ENCODE measurements at places on chromosomes 6 and 20. TPM values are rescaled to one million over a fixed set of nuclear protein-coding genes. Genes with fewer than 3 reads are reported as not detected.

The APOM gene
- 1.2 TPM for total RNA-seq

The PXDC1 gene
- total RNA-seq: 1.8 TPM

The PHF3 gene
- 71.0 TPM for total RNA-seq

DNA sequence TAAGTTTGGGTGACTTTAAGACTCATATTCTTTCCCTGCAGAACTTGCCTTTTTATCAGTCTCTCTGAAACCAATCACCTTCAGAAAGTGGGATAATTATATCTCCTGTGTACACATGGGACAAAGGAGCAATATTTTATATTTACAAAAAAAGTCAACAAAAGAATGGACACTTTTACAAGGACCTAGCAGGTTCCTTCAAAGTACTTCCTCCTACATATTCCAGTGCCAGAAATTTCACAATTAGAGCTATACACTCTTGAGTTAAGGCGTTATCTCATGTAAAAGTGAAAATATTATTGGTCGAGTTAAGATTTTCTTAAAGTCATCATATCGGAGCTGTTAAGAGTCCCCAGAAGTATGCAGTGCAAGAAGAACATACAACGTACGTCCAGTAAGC is 98.9 kb upstream of the MAFB start:
- no peaks in the 10 kb centered on the region for H3K36me3 ChIP-seq
- H3K27me3 ChIP-seq: no peaks in the 10 kb centered on the region
- H3K4me3 ChIP-seq: no peak overlapping the region
- H3K4me1 ChIP-seq: no peaks in the 10 kb centered on the region

- no peak for DNase-seq
- H3K4me3 ChIP-seq: no peak overlapping the region
These were observed 82.6 kb downstream of the EPB41L2 start for GRCh38 chr6:130980310-130981032.

- peaks cover 16% of the 10 kb centered on the region for H3K4me1 ChIP-seq
- no peaks in the 10 kb centered on the region for H3K36me3 ChIP-seq
- no peak overlapping the region for H3K27ac ChIP-seq
- peak; percentile 59 for DNase-seq
These were observed 42.4 kb upstream of the ADGRF4 start for GRCh38 chr6:47655719-47656595.

DNA sequence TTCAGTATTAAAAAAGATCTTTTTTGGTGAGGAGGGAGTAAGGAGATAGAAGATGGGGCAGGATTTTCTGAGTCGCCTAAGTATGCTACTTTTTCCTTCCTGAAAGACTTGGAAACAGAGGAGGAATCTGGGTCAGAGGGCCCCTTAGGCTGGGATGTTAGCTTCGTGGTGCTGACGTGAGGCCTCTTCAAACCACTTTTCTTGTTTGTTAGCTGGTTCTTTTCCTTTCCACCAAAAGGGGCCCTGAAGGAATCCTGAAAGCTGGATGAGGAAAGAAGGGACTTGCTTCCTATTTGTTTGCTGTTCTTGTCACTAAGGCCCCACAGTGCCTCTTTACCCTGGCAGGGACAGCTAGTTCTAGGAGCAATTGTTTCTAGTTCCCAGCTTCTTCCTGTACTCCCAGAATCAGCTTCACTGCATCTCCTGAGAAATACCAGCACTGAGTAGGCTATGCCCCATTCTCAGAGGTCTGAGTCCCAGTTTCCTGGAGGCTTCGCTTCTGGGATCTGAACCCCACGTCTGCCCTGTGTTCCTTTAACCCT is 2.2 kb upstream of the IL20RA start:
- 0 out of 2 replicates have a peak, but pooled peaks cover 6% of the 10 kb centered on the region for H3K4me1 ChIP-seq
- H3K36me3 ChIP-seq: no peaks in the 10 kb centered on the region
- no peak overlapping the region for H3K27ac ChIP-seq

- H3K27me3 ChIP-seq: no peaks in the 10 kb centered on the region
- no peak overlapping the region for H3K27ac ChIP-seq
- H3K36me3 ChIP-seq: no peaks in the 10 kb centered on the region
- DNase-seq: no peak
- no peaks in the 10 kb centered on the region for H3K4me1 ChIP-seq
- no peak overlapping the region for H3K4me3 ChIP-seq
These were observed 27.8 kb downstream of the PAQR8 start for GRCh38 chr6:52389626-52390360.

GRCh38 chr6:14827354-14827753 is 418.5 kb upstream of the JARID2 start:
- H3K27me3 ChIP-seq: no peaks in the 10 kb centered on the region
- no peak for DNase-seq
- no peaks in the 10 kb centered on the region for H3K36me3 ChIP-seq
- H3K27ac ChIP-seq: no peak overlapping the region

DNA sequence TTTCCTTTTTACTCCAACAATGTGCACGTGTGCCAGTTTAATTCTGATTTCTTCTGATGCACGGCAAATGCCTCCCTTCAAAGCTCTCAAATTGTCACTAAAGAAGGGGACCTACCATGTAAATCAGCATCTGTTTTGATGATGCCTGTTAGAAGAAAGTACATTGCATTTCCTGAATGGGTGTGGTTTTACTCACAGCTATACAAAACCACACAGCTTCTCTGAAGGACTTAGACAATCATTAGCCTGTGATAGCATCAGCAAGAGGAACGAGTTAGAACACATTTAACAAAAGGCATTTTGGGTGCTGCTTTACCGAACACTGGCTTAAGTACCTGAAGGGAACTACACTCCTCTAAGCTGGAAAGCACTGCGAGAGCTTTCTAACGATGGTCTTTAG is 109.4 kb downstream of the ATXN1 start:
- no peaks in the 10 kb centered on the region for H3K4me1 ChIP-seq
- H3K27me3 ChIP-seq: no peaks in the 10 kb centered on the region
- no peak for DNase-seq
- no peak overlapping the region for H3K27ac ChIP-seq
- no peak overlapping the region for H3K4me3 ChIP-seq

DNA sequence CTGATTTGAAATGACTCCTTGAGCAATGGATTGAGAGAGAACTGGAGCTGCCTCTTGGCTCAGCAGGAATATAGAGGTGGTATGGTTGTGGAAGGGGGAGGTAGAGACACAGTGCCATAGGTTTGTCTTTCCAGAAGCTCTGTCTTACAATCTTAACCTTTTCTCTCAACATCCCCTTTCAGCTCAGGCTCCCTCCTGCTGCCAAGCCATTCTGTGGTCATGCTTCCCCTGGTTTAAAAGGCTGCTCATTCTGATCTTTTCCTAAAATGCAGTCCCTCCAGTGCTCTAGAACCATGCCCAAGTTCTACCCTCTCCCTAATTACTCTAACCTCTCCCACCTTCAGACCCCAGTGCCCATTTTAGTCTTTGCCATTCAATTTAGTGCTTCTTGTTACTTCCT is 517.9 kb upstream of the MARCKS start:
- no peak overlapping the region for H3K4me3 ChIP-seq
- H3K4me1 ChIP-seq: no peaks in the 10 kb centered on the region
- H3K36me3 ChIP-seq: no peaks in the 10 kb centered on the region
- no peak overlapping the region for H3K27ac ChIP-seq
- H3K27me3 ChIP-seq: no peaks in the 10 kb centered on the region

GRCh38 chr20:37205794-37206193 is 26.4 kb upstream of the MROH8 start:
- H3K36me3 ChIP-seq: peaks cover 72% of the 10 kb centered on the region
- no peak overlapping the region for H3K4me3 ChIP-seq
- no peaks in the 10 kb centered on the region for H3K27me3 ChIP-seq
- H3K4me1 ChIP-seq: no peaks in the 10 kb centered on the region

DNA sequence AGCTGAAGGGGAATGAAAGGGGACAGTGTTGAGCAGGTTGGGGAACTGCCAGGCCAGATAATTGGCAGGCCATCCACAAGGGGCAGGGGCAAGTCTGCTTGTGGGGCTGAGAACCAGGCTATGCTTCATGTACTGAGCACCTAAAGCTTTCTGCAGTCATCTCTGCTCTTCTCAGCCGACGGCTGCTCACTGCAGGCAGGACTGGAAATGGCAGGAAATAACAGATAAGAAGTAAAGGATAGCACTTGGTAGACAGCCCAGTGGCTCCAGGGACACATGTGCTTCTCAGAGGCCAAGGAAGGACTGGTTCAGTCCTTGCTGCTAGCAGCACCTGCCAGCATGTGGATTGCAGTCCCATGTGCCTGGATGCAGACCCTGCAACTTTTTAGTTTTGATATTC is 89.8 kb downstream of the CD164 start:
- H3K27ac ChIP-seq: no peak overlapping the region
- DNase-seq: no peak
- H3K4me1 ChIP-seq: no peaks in the 10 kb centered on the region

DNA sequence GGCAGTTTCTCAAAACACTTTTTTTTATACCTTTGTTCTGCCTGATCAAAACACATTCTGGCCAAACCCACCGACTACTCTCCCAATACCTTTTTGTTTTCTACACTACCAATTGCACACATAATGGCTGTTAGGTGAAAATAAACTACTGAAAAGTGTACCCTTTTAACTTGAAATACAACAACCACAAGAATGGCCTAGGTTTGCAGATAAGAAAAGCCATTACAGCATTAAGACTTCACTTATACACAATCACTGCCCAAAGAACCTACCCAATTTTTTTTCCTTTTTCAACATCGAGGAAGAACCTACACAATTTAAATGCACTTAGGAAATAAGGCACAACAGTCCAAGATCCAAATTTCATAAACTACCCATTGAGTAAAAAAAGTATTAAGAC is 1.8 kb downstream of the SEC63 start:
- DNase-seq: no peak
- peaks cover 29% of the 10 kb centered on the region for H3K4me1 ChIP-seq
- H3K4me3 ChIP-seq: peak overlapping the region; percentile 100
- H3K27me3 ChIP-seq: no peaks in the 10 kb centered on the region
- no peak overlapping the region for H3K27ac ChIP-seq

GRCh38 chr6:143536866-143537691 is 25.6 kb upstream of the FUCA2 start:
- H3K4me1 ChIP-seq: peaks cover 10% of the 10 kb centered on the region
- no peak overlapping the region for H3K27ac ChIP-seq
- H3K4me3 ChIP-seq: peak overlapping the region; percentile 76
- DNase-seq: peak; percentile 86

DNA sequence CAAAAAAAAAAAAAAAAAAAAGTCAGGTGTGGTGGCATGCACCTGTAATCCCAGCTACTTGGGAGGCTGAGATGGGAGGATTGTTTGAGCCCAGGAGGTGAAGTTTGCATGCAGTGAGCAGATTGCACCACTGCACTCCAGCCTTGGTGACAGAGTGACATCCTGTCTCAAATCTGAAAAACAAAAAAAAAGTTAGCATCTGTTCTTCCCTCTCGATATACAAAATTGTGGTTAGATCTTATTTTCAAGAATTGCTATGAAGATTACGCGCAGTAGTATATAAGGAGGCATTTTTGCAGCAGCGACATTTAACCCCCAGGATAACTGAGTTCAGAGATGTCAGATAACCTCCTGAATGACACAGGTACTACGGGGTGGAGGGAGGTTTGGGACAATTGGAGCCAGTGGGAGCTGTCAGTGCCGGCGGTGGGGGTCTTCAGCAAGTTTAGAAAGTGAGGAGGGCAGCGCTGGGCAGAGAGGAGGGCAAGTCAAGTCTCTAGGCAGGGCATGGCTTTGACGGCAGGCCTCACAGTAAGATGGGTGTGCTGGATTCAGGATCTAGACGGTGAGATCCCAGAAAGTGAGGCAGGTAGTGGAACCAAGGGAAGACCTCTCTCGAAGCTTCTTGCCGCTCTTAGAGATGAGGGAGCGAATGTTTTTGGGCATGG is 26.2 kb upstream of the MRPS18A start:
- no peaks in the 10 kb centered on the region for H3K36me3 ChIP-seq
- no peaks in the 10 kb centered on the region for H3K4me1 ChIP-seq
- DNase-seq: no peak
- H3K27me3 ChIP-seq: no peaks in the 10 kb centered on the region

- H3K27ac ChIP-seq: no peak overlapping the region
- DNase-seq: no peak
- no peaks in the 10 kb centered on the region for H3K4me1 ChIP-seq
- no peaks in the 10 kb centered on the region for H3K36me3 ChIP-seq
These were observed 236.6 kb downstream of the PLCB1 start for GRCh38 chr20:8368670-8369069.

- H3K27me3 ChIP-seq: peaks cover 4% of the 10 kb centered on the region
- H3K4me1 ChIP-seq: no peaks in the 10 kb centered on the region
- DNase-seq: no peak
- H3K27ac ChIP-seq: no peak overlapping the region
- H3K36me3 ChIP-seq: no peaks in the 10 kb centered on the region
These were observed 77.8 kb upstream of the ZNF184 start for GRCh38 chr6:27550692-27551091.

DNA sequence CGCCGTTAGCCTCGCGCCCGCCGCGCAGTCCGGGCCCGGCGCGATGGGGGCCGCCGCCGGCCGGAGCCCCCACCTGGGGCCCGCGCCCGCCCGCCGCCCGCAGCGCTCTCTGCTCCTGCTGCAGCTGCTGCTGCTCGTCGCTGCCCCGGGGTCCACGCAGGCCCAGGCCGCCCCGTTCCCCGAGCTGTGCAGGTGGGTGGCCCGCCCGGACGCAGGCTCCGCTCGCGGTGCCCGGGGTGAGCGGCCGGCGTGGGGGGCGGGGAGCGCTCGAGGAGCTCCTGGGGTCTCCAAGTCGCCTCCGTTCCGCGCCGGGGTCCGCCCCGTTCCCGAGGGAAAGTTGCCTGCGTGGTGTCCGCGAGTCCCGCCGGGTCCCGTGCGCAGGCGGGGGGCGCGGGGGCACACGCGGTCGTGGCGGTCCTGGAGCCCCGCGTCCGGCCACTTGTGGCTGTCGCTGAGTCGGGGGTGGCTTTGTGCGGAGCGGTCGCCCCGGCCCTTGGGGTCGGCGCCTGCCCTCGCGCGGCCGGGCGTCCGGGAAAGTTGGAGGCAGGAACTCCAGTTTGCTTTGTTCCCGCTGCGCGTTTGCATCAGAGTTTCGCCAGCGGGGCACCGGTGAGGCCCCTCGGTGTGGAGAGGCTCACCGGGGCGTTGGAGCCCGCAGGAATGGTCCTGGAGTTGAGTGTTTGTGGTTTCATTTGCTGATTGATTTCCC is 476 bp downstream of the IGF2R start:
- no peak overlapping the region for H3K27ac ChIP-seq
- peak; percentile 65 for DNase-seq
- peaks cover 39% of the 10 kb centered on the region for H3K4me1 ChIP-seq
- no peaks in the 10 kb centered on the region for H3K36me3 ChIP-seq
- H3K27me3 ChIP-seq: peaks cover 18% of the 10 kb centered on the region

GRCh38 chr6:9621276-9621675 is 793.6 kb downstream of the TFAP2A start:
- no peaks in the 10 kb centered on the region for H3K4me1 ChIP-seq
- no peak overlapping the region for H3K27ac ChIP-seq
- no peaks in the 10 kb centered on the region for H3K27me3 ChIP-seq
- no peak overlapping the region for H3K4me3 ChIP-seq

DNA sequence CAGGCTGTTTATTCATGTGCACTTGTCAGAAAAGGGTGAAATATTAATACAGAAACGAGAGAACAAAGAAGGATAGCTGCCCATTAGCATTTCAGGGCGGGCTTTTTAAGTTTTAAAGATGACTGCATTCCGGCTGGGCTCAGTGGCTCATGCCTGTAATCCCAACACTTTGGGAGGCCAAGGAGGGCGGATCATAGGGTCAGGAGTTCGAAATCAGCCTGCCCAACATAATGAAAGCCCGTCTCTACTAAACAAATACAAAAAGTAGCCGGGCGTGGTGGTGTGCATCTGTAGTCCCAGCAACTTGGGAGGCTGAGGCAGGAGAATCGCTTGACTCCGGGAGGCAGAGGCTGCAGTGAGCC is 130.5 kb downstream of the HFE start:
- H3K27me3 ChIP-seq: no peaks in the 10 kb centered on the region
- H3K4me1 ChIP-seq: peaks cover 18% of the 10 kb centered on the region
- H3K4me3 ChIP-seq: peak overlapping the region; percentile 77
- peak; percentile 70 for DNase-seq
- H3K27ac ChIP-seq: peak overlapping the region; percentile 99

- no peak overlapping the region for H3K27ac ChIP-seq
- H3K4me1 ChIP-seq: no peaks in the 10 kb centered on the region
- no peaks in the 10 kb centered on the region for H3K27me3 ChIP-seq
These were observed 130.6 kb upstream of the INSM1 start for GRCh38 chr20:20237093-20237959.
